SJSA1 (cell line): ENCODE measurements at places on chromosomes 1 and 21.

GRCh38 chr1:209277662-209278061 lies 305.9 kb upstream of the CAMK1G start:
- H3K27me3 ChIP-seq: no peaks in the 10 kb centered on the region
- H3K36me3 ChIP-seq: no peaks in the 10 kb centered on the region
- H3K27ac ChIP-seq: no peak overlapping the region

DNA sequence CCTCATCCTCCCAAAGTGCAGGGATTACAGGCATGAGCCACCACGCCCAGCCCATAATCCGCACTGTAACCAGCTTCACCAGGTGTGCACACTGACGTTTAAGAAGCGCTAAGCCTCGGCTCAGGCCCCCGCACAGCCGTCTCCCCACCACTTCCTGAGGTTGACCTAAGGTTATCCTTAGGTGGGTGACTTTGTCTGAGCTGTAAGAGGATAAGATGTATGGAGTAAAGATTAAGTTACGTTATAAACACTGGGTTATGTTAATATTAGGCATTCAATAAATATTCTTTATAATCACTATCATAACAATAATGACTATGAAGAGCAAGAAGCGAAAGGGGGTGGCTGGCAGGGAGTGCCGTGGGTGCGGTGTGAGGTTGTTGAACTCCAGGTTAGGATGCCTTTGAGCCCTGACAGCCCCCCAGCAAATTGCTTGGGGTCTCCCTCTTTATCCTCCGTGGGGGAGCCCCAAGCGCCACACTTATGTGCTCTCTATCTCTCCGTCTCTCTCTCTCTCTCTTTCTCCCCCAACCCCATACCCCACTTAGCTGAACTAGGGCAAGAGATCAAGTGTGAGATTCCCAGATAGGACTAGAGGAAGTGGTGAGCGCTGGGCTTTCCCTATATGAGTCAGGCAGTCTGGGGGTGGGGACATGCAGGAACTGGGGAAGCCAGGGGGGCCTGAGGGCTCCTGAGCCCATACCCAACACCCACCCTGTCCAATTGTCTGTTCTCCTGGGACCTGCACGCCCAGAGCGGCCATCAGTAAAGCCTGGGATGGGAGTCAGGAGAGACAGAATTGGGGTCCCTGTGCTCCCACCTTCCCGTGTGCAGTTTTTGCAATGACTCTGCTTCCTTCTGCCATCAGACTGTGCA lies 7.6 kb downstream of the EFHD2 start:
- no peaks in the 10 kb centered on the region for H3K27me3 ChIP-seq
- peak overlapping the region; percentile 64 for H3K27ac ChIP-seq
- peaks cover 75% of the 10 kb centered on the region for H3K4me1 ChIP-seq
- peaks cover 79% of the 10 kb centered on the region for H3K36me3 ChIP-seq

DNA sequence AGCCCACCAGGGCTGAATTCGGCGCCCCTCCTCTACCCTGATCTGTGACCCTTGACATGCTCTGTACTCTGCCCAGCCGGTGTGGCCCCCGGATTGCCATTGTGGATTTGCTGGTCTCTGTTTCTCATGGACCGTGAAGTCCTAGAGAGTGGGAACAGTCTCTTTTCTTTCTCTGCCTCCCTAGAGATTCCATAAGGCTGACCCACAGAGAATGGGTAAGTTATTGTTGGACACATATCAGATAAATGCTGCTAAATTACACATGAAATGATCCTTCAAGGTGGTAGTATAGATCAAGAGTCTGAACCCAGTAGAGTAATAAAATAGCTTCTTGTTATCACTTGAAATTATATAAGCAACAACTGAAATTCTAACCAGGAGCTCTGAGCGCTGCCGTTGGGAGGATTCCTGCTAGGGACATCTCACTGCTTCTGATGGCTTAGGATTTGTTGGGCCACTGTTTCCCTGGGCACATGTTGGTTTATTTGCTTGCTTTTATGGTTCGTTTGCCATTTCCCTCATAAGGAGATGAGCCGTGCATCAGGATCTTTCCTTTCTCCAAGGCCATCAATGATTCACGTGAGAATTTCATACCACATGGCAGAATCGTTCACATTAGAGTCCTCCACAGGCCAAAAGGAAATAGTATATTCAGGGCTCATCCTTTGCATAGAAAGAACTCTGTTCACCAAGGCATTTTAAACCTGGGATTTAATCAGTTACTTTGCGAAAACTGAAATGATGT lies 111.9 kb downstream of the ZBTB18 start:
- H3K27ac ChIP-seq: peak overlapping the region; percentile 88
- H3K27me3 ChIP-seq: no peaks in the 10 kb centered on the region
- no peaks in the 10 kb centered on the region for H3K36me3 ChIP-seq
- H3K4me1 ChIP-seq: peaks cover 70% of the 10 kb centered on the region
- DNase-seq: no peak

- DNase-seq: no peak
- H3K36me3 ChIP-seq: 0 out of 2 replicates have a peak, but pooled peaks cover 2% of the 10 kb centered on the region
- no peak overlapping the region for H3K27ac ChIP-seq
- H3K27me3 ChIP-seq: no peaks in the 10 kb centered on the region
- H3K4me1 ChIP-seq: peaks cover 11% of the 10 kb centered on the region
- no peak overlapping the region for H3K4me3 ChIP-seq
These were observed 101.8 kb downstream of the SIM2 start for GRCh38 chr21:36800734-36801133.

DNA sequence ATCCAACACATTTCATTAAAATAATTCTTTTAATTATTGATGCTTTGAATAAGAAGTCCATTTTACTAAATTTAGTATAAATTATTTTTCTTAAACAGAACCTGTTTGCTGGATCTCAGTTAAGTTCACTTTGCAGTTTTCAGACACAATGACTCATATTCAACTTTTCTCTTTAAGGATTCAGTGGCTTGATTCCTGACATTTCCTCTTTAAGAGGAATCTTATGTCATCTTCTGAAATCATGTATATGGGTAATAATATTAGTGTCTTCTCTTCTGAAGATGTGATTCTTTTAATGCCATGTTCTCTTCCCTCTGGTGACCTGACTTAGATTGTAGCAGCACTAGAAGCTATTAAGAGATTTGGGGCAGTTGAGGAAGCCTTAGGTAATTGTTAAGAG lies 12.6 kb downstream of the CREG1 start:
- no peaks in the 10 kb centered on the region for H3K27me3 ChIP-seq
- no peaks in the 10 kb centered on the region for H3K4me1 ChIP-seq
- H3K4me3 ChIP-seq: no peak overlapping the region
- no peak overlapping the region for H3K27ac ChIP-seq

- no peaks in the 10 kb centered on the region for H3K4me1 ChIP-seq
- no peaks in the 10 kb centered on the region for H3K27me3 ChIP-seq
- no peak overlapping the region for H3K27ac ChIP-seq
- DNase-seq: no peak
- no peaks in the 10 kb centered on the region; the same call in 1 of the 2 replicates for H3K36me3 ChIP-seq
These were observed 243.1 kb downstream of the DPYD start for GRCh38 chr1:97677702-97678101.

DNA sequence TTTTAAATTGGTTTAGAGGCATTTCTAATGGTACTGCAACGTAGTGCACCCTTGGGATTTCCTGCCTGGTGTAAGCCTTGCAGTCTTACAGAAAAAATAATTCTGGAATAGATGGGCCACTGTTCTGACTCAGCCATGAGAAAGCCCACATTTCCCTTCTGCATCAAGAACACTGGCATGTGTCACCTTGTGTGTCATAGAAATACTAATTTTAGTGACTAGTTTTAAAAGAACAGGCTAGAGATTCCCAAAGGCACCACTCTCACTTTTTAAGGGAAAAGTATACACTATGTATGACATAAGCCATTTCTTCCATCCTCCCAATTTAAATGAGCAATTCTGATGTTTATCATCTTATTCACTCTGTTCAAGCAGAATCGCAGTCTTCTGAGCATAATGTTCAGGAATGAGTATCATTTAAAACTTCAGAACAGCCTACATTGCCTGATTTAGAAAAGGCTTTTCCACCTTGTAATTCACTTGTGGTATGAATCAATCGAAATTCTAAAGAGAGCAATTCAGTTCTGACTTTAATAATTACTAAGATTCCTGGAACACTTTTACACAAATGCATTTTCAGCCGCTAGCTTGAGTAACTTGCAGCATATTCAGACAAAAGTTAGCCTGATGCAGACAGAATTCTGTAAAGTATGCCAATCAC lies 18.8 kb downstream of the RGS13 start:
- no peaks in the 10 kb centered on the region for H3K4me1 ChIP-seq
- no peaks in the 10 kb centered on the region for H3K27me3 ChIP-seq
- DNase-seq: no peak
- H3K27ac ChIP-seq: no peak overlapping the region
- no peak overlapping the region for H3K4me3 ChIP-seq

DNA sequence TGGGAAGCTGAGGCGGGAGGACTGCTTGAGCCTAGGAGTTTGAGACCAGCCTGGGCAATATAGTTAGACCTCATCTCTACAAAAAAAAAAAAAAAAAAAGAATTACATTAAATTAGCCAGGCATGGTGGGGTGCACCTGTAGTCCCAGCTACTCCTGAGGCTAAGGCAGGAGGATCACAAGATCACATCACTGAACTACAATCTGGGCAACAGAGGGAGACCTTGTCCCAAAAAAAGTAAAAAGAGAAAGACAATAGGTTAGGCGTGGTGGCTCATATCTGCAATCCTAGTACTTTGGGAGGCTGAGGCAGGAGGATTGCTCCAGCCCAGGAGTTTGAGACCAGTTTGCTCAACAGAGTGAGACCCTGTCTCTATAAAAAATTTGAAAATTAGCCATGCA lies 130.3 kb downstream of the TIAM1 start:
- H3K36me3 ChIP-seq: no peaks in the 10 kb centered on the region; the same call in 1 of the 2 replicates
- H3K4me1 ChIP-seq: no peaks in the 10 kb centered on the region
- no peak overlapping the region for H3K4me3 ChIP-seq

GRCh38 chr1:79693441-79694114 lies 687.0 kb upstream of the ADGRL4 start:
- H3K4me3 ChIP-seq: no peak overlapping the region
- DNase-seq: no peak
- H3K4me1 ChIP-seq: no peaks in the 10 kb centered on the region

DNA sequence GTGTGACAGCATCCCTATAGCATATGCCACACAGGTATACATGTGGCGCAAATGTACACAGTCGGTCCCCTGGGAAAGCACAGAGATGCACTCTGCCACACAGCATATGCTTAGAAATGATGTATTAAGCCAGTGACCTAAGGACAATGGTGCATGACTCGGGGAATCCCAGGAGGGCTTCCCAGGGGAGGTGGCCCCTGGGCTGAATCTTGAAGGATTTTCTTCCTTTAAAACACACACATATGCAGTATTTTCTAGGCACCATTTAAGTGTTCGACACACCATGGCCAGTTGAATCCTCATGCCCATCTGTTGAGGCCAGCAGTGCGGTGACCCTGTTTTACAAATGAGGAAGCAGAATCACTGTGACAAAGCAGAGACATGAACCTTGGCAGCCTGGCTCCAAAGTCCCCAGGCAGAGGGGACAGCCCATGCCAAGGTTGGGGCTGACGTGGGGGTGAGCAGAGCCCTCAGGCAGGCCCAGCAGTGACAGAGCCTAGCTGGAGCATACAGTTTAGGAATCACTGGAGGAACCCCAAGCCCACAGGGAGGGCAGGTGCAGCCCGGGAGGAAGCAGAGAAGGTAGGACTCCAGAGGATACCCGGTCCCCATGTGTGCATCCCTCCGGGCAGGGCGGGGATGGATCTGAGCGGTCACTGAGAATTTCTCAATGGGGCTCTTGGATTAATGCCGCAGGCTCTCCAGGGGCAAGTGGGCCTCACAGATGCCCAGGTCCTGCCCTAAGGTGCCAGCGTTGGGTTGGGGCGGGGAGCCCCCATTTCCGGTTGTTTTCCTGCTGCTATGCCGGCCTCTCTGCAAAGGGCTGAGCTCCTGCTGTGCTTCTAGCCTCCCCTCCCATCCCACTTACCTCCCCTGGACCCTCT lies 28.4 kb downstream of the WNT3A start:
- H3K4me3 ChIP-seq: no peak overlapping the region
- no peak overlapping the region for H3K27ac ChIP-seq
- DNase-seq: peak; percentile 33
- no peaks in the 10 kb centered on the region for H3K36me3 ChIP-seq
- H3K4me1 ChIP-seq: no peaks in the 10 kb centered on the region

DNA sequence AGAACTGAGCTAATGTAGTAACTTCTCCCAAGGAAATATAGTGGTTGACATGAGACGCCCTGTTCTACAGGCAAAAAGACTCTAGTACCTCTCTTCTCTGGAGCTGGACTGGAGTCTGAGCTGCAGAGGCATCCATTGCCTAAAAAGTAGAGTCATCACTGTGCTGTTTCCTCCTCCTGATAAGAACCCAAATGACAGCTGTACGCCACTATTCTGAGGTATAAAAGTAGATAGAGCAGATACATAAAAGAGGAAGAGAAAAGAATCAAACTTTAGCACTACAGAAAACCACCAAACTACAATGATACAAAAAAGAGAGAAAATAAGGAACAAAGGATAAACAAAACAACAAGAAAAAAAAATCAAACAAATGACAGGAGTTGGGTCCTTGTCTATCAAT lies 1568.8 kb downstream of the PLA2G4A start:
- no peaks in the 10 kb centered on the region for H3K27me3 ChIP-seq
- DNase-seq: no peak
- no peak overlapping the region for H3K27ac ChIP-seq
- H3K36me3 ChIP-seq: no peaks in the 10 kb centered on the region

DNA sequence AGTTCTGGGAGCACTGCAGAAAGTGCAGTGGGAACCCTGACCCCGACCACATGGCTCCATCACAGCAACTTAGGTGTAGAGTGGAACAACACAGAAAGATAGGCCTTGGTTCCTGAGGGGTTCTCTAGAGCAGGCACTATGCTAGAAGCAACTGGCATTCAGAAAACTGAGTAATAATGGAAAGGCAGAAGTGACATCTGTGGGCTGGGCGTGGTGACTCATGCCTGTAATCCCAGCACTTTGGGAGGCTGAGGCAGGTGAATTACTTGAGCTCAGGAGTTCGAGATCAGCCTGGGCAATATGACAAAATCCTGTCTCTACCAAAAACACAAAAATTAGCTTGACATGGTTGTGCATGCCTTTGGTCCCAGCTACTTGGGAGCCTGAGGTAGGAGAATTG lies 5.3 kb downstream of the MRPS15 start:
- H3K27ac ChIP-seq: no peak overlapping the region
- peaks cover 4% of the 10 kb centered on the region; the same call in 1 of the 2 replicates for H3K4me1 ChIP-seq
- H3K36me3 ChIP-seq: peaks cover 75% of the 10 kb centered on the region
- no peak overlapping the region for H3K4me3 ChIP-seq

DNA sequence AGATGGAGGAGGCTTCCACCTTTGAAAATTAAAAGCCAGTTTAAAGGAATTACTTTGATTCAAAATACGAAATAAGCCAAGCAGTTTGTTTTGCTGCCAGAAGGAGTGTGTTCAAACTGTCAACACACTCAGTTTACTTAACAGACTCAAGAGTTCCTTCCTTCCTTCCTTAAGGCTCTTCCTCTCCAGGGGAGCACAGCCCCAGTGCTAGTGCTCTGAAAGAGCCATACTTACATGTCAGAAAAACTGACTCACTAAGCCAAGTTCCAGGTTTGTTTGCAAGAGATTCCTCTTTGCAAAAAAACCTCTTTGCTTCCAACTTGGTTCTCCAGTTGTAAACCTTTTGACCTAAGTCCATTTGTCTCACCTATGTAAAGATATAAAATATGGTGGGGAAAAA lies 14.3 kb downstream of the SETD4 start:
- DNase-seq: no peak
- H3K4me1 ChIP-seq: no peaks in the 10 kb centered on the region
- no peak overlapping the region for H3K27ac ChIP-seq
- peaks cover 74% of the 10 kb centered on the region for H3K36me3 ChIP-seq

- H3K27me3 ChIP-seq: no peaks in the 10 kb centered on the region
- H3K4me1 ChIP-seq: peaks cover 29% of the 10 kb centered on the region
- DNase-seq: no peak
- no peaks in the 10 kb centered on the region for H3K36me3 ChIP-seq
- H3K4me3 ChIP-seq: no peak within 1 kb of the TSS
- H3K27ac ChIP-seq: no peak within 1 kb of the TSS
These were observed at the start of gene PADI3 for GRCh38 chr1:17248781-17249180. Gene PADI3 (plus strand): TSS chr1:17249098. CDS start chr1:17249138, 40 bp downstream.

GRCh38 chr1:102742426-102742825 lies 365.9 kb downstream of the COL11A1 start:
- H3K36me3 ChIP-seq: no peaks in the 10 kb centered on the region
- no peak overlapping the region for H3K27ac ChIP-seq
- H3K4me3 ChIP-seq: no peak overlapping the region
